ENCODE measurements at places on chromosomes 12 and 14. TPM values are rescaled to one million over a fixed set of nuclear protein-coding genes. Genes with fewer than 3 reads are reported as not detected.

TMEM253 gene
- total RNA-seq: not detected

ZNF219 gene
- total RNA-seq: 6.4 TPM

GARIN6 gene
- not detected for total RNA-seq

KRT76 gene
- not detected for total RNA-seq

ARL1 gene
- total RNA-seq: 40.7 TPM

P2RX2 gene
- not detected for total RNA-seq

LACRT gene
- total RNA-seq: not detected

SNX6 gene
- 61.0 TPM for total RNA-seq

CLEC2A gene
- not detected for total RNA-seq

VWF gene
- total RNA-seq: not detected

ATL1 gene
- 3.8 TPM for total RNA-seq

TAS2R8 gene
- not detected for total RNA-seq

CIROP gene
- not detected for total RNA-seq

AICDA gene
- 0.94 TPM for total RNA-seq

KCNC2 gene
- total RNA-seq: not detected

TSPAN19 gene
- not detected for total RNA-seq

GPATCH2L gene
- total RNA-seq: 97.8 TPM

CAPZA3 gene
- not detected for total RNA-seq

CD4 gene
- 0.49 TPM for total RNA-seq

IGF1 gene
- not detected for total RNA-seq

AQP5 gene
- total RNA-seq: not detected

CCDC198 gene
- not detected for total RNA-seq

KRT83 gene
- not detected for total RNA-seq

MANSC1 gene
- total RNA-seq: 0.73 TPM

KRT75 gene
- total RNA-seq: not detected

PTGDR gene
- total RNA-seq: not detected

TAS2R7 gene
- not detected for total RNA-seq

LBHD2 gene
- not detected for total RNA-seq
